ENCODE measurements at places on chromosomes 5 and 9.

DNA sequence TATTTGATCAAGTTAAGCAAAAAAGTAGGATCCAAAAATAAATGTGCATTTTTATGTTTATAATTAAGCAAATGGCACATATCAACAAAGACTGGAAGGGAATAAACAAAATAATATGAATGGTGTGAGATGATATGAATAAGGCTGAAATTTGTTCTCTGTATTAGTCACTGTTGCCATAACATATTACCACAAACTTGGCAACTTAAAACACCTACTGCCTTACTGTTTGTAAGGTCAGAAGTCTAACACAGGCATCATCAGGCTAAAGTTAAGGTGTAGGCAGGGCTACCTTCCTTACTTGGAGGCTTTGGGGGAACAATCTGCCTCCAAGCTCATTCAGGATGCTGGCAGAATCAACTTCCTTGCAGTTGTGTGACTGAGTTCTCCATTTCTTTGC, 19.3 kb downstream of the PGGT1B start:
- no peak for DNase-seq

DNA sequence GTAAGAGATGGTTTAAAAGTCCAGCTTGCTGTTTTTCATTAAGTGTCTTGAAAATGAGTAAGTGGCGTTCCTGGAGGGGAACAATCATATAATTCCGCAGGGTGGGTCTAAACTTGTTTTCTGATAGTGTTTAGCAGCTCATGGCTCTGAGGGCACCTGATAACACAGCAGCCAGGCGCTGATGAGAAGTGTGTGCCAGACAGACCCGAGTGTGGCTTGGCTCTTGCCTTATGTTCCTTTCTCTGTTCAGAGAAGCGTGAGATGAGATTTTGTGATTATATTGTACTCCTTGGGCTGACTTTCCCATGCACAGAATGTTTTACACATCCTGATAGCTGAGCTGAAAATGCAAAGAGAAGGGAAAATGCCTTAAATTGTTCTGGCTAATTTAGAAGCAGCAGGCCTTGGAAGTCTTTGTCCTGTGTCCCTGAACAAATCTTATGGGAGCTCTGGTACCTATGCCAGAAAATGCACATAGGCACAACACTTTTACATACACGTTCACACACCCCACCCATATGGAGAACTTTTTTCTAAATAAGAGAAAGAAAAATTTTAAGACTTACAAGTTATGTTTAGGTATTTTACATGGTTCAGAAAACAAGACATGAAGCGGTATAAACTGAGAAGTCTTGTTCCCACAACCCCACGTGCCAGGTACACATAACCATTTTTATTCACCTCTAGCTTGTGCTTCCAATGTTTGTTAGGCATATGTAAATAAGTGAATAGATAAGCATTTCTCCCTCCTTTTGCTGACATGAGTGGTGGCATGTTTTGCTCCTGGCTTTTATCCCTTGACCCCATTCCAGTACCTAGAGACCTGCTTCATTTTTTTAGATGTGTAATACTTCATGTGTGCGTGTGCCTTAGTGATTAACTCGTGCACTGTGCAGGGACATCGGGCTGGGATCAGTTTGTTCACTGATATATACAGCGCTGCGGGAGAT, 152.2 kb upstream of the OTULINL start:
- DNase-seq: no peak

DNA sequence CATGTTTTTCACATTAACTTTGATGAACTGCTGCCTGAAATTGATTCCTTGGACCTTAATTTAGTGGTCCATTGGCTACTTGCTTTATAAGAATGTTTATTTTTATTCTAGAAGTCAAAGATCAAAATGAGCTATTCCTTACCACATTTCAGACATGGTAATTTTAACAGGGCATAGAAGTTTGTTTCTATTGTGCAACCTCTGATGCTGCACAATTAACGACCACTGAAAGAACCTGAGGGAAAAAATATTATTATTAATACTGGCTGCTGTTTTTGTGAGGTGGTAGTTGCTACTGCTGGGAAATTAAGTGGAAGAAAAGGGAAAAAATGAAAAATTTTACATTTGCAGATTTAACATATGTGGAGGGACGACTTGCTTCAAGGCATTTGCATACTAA, 37.9 kb upstream of the RAB3C start:
- no peak for DNase-seq

DNA sequence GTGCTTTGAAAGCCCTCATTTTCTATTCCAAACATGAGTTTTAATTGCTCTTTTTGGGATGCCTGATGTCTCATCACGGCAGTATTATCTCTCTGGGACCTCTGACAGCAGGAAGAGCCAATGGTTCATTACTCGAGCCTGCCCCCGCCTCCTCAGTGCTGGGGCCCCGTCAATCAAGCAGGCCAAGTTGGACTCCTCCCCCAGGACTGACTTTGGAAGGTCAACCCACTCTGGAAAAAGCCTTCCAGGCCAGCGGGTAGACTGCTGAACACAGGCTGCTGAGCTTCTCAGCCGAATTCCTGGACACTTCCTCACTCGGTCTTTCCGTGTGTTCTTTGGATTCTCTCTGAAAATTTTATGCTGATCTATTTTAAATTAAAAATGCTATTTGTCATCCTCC, 9.5 kb upstream of the BARHL1 start:
- DNase-seq: no peak

DNA sequence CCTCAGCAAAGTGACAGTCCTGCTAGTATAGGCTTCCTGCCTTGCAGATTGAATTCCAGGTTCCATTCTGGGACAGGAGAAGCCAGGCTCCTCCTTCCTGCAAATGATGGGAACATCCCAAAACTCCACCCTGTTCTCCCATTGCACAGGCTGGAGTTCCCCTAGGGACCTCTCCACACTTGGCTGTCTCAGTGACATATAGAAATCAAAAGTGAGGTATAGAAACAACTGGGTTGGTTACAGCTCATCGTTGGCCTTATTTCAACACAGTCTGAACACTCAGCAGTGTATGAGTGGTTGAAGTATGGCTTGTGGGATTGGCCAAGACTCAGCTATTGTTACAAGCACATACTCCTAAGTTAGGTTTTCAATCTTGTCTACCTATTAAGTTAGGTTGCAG, 157.8 kb upstream of the FTMT start:
- no peak for DNase-seq

DNA sequence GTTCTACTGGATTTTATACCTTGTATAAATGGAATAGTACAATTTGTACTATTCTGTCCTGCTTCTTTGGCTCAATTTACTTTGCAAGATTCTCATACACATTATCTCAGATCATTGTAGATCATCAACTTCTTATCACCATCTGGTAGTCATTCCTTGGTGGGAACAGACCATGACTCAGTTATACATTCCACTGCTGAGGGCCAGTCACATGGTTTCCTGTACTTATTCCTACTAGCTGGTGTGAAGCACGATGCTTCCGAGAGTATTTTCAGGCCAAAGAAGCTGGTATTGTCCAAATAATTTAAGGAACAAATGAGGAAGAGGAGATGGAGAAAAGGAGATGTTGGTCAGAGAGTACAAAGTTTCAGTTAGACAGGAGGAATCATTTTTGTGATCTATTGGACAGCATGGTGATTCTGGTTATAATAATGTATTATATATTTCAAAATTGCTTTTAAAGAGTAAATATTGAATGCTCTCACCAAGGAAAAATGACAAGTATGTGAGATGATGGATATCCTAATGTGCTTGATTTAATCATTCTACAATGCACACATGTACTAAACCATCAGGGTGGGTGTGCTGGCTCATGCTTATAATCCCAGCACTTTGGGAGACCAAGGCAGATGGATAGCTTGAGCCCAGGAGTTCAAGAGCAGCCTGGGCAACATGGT, 124.1 kb downstream of the SYK start:
- no peak for DNase-seq

DNA sequence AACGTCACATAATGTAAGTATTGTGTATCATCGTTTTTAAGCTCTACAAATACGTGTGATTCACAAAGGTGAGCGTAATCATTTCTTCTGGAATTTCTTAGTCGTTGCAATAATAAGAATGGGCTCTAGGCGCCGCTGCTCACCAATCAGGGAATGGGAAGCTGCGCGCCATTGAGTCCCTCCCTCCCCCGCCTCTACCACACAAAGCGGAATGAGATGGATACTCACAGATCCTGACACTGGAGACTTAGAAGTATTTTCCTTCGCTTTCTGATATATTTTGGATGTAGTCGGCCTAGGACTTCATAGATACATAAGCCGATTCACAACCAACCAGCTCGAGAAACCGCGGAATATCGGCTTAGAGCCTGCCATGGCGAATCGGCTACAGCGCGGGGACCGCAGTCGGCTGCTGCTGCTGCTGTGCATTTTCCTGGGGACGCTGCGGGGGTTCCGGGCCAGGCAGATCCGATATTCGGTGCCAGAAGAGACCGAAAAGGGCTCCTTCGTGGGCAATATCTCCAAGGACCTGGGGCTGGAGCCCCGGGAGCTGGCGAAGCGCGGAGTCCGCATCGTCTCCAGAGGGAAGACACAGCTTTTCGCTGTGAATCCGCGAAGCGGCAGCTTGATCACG, at the start of gene PCDHGA11:
PCDHGA11 (plus strand) TSS at position 197 of the 634 bp plus-strand sequence; CDS start at position 374, 177 bp downstream.
- DNase-seq: no peak

DNA sequence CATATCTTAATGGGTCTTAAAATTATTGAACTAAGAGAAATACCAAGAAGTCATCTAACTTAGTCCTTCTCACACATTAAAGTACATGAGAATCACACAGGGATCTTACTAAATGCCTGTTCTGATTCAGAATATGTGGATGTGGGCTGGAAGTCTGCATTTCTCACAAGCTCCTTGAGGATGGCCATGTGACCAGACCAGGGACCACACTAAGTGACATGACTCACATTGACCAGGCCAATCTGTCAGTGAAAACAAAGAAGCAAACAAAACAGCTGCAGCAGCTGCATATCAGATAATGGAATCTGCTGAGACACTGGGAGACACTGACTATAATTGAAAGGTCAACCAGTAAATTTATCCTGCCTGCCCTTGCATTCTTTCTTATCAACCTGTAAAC, 110.5 kb downstream of the ADAMTS12 start:
- DNase-seq: no peak

- no peak for DNase-seq
These were observed 652.4 kb downstream of the PDE4D start for GRCh38 chr5:59241119-59241518.
